ENCODE measurements at places on chromosomes 12 and 14. TPM values are rescaled to one million over a fixed set of nuclear protein-coding genes. Genes with fewer than 3 reads are reported as not detected.

DNA sequence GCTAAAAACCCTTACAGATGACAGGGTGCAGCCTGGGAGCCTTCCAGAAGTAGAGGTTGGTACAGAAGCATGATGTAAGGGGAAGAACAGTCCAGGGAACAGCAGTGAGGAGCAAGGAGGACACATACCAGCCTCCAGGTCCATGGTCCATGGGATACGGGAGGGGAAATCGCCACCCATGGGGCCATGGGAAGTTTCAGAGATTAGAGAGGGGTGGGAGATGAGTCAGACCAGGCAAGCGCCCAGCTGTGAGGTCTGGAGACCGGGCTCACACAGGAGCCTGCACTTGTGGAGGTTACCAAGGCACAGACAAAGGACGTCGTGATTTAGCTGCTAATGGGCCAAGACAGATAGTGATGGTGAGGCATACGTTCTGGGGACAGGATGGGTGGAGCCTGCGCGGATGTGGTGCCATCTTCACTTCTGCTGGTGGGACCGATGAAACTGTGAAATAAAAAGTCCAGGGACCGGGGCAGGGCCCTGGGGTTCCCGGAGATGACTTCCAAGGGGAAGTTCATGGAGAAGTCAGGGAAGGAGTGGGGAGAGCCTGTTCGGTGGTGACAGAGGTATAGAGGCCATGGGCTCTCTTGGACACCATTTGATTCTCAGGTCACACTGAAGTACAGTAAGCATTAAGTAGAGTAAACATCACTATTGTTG, 17.7 kb upstream of the LRP1-AS start:
- no peak for DNase-seq

- DNase-seq, result no peak
Measured at GRCh38 chr12:66852091-66852490, 173.2 kb upstream of the GRIP1 start.

DNA sequence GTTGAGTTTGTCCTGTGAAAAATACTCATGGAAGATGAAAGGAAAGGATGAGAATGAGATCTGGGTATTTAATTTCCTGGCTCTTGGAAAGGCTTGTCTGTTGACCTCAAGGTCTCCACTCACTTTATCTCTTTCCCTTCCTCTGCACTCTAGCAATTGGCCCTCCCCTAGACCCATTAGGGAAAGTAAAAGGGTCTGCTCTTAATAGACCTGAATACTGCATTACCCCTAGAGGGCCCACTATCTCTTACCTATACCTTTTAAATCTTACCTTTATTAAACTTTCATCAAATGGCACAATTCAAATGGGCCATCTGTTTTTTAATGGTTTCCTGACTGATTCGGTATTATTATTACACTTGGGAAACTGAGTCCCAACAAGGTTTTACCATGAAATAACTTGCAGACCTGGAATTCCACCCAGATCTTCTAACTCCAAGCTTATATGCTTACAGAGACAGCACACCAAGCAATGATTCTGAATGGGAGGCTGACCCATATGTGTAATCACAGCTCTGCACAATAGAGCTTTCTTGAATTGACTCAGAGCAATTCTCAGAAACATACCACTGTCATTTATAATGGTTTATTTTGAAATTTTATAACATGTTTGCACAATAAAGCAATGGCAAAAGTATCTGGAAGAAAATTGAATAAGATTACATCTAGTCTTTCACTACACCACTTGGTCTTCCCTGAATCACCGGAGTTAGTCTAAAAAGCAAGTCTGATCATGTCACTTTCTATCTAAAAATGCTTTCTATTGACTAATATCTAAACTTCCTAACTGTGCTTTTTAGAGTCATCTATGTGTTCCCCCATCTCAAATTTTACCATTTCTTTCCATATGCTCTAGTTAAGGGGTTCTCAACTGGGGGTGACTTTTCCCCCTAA, 618.5 kb downstream of the NRXN3 start:
- no peak for DNase-seq

- DNase-seq, result no peak
Measured at GRCh38 chr12:113461666-113462065, 10.0 kb downstream of the LHX5 start.

- no peak for DNase-seq
Measured at GRCh38 chr14:24785698-24786097, 151.7 kb upstream of the GZMB start.

DNA sequence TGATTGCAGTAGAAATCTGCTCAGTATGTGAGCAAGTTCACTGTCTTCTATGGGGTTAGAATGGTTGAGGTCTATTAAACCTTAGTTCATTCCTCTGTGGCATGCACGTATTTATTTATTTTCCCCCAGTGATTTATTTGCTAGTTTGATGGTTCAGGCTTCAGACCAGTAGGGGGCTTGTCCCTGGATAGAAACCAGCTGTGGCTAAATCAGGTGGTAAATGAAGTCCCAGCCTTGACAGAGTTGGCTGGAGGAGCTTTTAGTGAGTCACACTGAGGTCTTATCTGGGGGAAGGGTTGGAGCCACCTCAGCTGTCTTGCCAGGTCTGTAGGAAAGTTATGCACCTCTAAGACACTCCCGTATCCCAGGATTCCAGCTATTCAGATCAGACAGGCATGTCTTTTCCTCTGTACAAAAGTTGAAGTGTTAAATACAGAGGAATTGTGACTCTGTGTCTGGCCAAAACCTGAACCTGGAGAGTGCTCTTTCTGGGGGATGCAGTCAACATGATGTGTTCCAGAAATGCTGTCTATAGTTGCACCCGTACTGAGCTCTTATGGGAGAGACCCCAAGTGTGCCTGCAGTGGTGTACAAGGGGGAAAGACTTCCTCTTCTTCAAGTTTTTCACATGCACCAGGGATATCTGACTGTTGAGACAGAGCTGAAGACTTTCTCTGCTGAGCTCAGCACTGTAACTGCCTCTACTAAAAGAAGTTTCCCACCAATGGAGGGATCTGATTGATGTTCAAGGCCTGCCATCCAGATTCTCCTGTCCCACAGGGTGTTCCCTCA, 1322.1 kb downstream of the TMEM121 start:
- no peak for DNase-seq

DNA sequence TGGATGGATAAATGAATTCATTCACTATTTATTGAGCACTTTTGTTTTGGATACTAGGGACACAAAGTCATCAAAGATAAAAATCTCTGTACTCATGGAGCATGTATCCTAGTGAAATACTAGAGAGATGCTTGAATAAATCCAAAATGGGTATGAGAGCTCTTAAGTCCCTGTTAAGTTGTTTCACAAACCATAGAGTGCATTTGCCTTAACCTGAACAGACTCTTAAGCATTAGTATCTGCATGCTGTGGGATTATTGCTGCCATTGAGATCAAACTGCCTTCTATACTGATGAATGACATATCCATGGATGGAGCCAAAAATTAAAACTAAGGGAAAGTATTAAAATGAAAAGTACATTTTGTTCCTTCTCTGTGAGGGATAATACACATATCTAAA, 206.5 kb upstream of the KRR1 start:
- no peak for DNase-seq

ART4 gene
- total RNA-seq, result 0.17 TPM

Measured in chondrocyte (in vitro differentiated cells).